ENCODE measurements at places on chromosomes 13 and 19.

GRCh38 chr13:76865996-76866503, 20.2 kb downstream of the KCTD12 start:
- DNase-seq: no peak

GRCh38 chr13:114263578-114263977, 17.8 kb upstream of the UPF3A start:
- DNase-seq: no peak

- no peak for DNase-seq
Measured at GRCh38 chr19:54456423-54457373, 6.9 kb downstream of the LENG9 start.

DNA sequence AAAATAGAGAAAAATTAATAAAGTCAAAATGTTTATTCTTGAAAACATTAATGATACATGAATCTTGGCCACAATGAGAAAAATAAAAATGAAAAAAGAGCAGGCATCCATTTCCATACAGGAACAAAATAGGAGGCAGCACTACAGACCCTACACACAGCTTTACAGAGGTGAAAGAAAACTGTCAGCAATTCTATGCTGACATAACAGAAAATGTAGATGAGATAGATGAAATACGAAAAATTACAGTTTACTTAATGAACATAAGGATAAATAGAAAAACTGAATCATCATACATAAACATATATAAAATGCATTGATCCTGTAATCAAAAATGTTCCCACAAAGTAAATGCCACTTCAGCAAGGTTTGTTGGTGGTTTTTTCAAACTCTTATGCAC, 5.6 kb downstream of the LILRB4 start:
- no peak for DNase-seq

- DNase-seq: peak; percentile 87
Measured at GRCh38 chr19:42252365-42253244, 2.3 kb downstream of the ERF start.

GRCh38 chr19:4444765-4445741, 12.5 kb downstream of the UBXN6 start:
- DNase-seq: no peak

DNA sequence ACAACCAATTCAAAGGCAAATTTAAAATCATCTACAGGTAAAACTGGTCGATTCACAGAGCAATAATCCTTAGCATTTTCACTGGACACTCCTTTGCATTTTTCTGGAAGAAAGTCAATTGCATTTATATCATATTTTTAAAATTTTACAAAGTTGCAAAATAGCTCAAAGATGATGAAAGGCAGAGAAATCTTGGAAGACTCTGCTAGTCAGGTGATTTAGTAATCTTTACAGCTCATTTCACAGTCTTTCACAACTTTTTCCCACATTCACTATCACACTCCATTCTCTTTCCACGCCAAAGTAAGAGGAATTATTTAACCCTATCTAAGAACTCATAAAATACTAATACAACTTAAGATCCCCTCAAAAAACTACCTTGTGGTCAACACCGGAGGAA, 1063.8 kb downstream of the EFNB2 start:
- DNase-seq: no peak

GRCh38 chr19:33175886-33176669, 18.1 kb upstream of the LRP3 start:
- peak; percentile 27 for DNase-seq

DNA sequence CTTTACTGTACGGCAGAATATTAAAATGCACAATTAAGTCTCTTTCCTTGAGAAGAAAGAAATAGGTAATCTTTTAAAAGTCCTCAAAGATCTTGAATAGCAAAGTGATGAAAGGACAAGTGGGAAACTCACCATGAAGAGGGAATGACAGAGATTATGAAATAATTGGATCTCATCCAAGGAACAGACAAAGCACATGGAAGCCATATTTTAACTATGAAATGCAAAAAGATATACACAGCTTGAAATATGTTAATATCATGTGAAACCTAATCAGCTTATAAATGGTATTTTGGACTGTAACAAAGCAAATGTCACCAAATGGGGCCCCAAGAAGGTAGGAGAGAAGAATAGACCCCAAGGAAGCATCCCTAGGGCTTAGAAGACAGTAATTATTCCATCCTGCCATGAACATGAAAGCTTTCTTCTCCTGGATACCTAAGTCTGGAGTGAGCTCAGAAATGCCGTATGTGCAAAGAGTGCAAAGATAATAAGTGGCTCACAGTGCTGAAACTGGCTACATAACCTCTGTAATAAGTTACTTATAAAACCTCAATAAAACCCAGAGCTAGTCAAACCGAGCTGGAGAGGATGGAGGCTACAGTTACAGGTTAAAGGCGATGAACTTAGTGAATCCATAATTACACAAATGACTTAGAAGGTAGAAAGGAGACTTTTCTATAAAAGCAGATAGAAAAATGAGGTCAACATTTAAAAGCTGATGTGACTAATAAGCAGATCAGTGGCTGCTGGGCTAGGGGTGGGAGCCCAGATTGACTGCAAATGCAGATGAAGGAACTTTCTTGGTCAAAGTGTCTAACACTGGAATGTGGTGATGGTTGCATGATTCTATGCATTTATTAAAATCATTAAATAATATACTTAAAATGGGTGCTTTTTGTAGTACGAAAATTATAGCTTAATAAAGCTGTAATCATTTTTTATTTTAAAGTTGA, 34.4 kb downstream of the DCLK1 start:
- DNase-seq: peak; percentile 47

DNA sequence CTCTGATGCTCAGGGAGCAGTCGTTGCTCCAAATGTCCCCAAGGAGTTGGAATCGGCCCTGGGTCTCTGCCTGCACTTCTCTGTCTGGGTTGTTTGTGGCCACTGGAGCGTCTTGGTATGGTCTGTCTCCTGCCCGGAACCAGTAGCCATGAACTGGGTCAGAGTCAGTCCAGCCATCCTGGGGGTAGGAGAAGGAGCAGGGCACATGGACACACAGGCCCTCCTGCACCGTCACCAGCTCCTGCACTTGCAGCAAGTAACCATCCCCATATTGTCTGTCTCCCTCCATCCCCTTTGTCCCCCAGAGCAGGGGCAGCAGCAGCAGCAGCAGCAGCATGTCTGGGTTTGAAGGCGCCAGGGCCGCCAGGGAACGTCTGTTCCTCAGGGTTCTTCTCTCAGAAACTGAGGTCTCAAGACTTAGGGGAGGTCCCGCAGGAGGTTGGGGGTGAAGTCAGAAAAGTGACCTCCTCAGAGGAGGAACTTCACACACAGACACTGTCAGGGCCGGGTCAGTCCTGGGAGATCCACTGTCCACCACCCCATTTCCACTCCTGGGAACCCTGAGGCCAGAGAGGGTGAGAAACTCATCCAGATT, at the start of gene SIGLEC8:
TSS of gene SIGLEC8 (minus strand) at position 404 of the 595 bp plus-strand sequence. CDS start at position 337, 67 bp downstream.
- no peak for DNase-seq

DNA sequence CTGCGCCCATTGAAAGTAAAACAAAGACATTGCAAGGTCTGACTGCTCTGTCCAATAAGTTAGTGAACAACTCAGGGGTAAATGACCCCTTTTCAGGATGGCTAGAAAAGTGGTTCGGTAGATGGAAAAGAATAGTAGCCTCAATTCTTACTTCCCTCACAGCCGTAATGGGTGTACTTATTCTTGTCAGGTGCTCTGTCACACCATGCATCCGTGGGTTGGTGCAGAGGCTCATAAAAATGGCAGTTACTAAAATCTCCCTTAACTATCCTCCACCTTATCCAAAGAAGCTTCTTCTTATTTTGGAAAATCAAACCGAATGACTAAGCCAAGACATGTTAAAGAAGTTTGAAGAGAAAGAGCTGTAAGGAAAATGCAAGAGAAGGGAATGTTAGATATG, 31.4 kb upstream of the ZNF83 start:
- DNase-seq: no peak

DNA sequence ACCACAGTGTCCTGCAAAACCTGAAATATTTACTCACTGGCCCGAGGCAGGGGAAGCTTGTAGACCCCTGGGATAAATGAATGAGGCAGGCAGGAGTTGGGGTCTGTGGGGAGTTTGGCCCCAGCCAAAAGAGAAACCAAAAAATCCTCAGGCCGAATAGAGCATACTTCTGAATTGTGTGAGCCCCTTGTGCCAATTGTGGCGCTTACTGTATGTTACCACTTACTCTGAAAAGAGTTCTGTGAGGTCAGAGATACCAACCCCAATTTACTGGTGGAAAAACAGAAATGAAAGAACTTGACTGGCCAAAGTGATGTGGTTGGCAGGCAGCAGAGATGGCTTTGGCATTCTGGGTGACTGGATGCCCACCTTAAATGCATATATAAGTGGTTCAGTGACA, 6.9 kb downstream of the CARM1 start:
- no peak for DNase-seq

DNA sequence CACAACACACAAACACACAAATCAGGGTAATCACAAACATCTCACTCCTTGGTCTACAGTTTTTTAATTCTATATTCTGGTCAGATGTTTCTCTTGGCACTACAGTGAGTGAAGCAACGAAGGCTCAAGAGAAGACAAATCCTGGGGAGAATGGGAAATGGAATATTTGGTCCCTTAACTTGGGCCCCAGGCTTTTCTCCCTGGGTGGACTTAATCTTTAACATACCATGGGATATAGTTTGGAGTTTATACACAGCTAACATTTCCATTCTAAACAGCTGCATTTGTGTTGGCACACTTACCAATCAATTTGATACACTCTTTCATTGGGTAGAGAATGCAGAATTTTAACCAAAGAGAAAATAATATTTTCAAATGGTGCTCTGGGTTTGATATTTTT, 1132.6 kb upstream of the SLC10A2 start:
- no peak for DNase-seq

- no peak for DNase-seq
Measured at GRCh38 chr19:35032356-35032865, 2.1 kb downstream of the SCN1B start.

GRCh38 chr13:59665732-59666131, 498.0 kb downstream of the DIAPH3 start:
- peak; percentile 58 for DNase-seq

- DNase-seq: no peak
Measured at GRCh38 chr19:18671303-18672043, 12.0 kb upstream of the CRTC1 start.

DNA sequence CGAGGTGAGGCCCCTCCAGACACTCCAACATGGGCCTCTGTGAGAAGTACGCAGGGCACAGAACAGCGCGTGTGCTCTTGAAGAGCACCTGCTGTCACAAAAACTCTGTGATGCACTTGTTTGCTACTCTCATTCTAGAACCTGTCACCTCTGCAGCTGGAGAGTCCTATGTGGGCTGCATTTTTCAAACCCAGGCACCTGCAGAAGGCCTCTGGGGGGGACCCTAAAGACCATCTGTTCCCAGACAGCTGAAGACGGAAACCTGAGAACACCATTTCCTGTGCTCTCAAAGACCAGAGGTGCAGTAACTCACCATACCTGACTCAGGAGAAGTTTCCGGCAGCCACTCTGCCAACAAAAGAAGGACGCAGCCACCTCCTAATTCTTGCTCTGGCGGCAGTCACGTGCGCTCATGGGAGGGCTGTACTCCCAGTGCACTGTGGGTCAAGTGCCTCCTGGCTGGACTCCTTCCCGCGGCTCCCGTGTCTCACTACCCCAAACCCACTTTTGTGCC, 28.1 kb downstream of the RANBP3 start:
- DNase-seq: no peak

All from brain (organoid and tissue), 16 donors.